Retinal pigment epithelial cell (primary cell): ENCODE measurements at places on chromosomes 5 and 9.

DNA sequence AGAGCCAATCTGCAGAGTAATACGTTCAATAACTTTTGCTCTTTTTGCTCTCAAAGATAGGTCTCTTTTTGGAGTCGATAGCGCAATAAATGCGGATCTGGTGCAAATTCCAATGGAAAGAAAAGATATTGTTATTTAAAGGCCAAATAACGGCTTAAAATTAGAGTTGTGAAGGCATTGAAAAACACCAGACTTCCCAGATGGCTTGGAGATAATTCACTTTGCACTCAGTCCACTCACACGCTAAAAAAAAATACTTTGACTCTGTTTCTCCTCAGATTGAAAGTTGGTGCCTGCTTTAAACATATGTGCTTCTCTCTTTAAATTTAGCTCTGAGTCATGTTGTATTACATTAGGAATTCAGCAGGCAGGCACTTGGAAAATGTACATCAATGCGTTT, 19.5 kb upstream of the MED27 start:
- DNase-seq = no peak

DNA sequence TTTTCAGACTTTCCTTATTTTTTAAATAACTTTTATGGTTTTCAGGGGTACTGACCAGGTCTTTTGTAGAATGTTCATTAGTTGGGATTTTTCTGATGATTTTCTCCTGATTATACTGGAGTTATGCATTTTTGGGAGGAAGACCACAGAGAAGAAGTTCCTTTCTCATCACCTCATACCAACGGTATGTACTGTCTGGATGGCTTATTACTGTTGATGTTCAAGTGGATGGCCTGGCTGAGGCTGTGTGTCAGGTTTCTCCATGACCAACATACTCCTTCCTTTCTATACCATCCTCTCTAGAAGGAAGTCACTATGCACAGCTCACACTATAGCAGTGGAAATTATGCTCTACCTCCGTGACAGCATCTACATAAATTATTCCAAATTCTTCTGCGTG, 71.1 kb upstream of the NR3C1 start:
- no peak for DNase-seq

DNA sequence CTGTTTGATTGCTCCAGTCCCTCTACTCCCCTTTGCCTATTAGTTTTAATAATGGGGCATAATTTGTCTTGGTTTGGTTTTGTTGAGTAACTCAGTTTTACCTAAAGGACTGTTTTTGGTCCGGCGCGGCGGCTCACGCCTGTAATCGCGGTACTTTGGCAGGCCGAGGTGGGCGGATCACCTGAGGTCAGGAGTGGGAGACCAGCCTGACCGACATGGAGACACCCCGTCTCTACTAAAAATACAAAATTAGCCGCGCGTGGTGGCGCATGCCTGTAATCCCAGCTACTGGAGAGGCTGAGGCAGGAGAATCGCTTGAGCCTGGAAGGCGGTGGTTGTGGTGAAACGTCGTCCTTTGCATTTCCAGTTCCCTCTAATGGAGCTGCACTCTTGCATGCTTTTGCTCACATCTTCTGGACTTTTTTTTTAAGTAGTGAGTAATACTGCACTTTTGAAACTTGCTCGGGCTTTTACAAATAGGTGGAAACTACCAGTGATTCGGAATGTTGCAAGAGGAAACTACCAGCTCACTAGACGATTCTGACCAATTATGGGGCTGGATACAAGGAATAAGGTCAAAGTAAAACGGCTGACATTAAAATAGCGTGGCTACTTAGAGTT, 721 bp upstream of the MAML1 start:
- DNase-seq = no peak

DNA sequence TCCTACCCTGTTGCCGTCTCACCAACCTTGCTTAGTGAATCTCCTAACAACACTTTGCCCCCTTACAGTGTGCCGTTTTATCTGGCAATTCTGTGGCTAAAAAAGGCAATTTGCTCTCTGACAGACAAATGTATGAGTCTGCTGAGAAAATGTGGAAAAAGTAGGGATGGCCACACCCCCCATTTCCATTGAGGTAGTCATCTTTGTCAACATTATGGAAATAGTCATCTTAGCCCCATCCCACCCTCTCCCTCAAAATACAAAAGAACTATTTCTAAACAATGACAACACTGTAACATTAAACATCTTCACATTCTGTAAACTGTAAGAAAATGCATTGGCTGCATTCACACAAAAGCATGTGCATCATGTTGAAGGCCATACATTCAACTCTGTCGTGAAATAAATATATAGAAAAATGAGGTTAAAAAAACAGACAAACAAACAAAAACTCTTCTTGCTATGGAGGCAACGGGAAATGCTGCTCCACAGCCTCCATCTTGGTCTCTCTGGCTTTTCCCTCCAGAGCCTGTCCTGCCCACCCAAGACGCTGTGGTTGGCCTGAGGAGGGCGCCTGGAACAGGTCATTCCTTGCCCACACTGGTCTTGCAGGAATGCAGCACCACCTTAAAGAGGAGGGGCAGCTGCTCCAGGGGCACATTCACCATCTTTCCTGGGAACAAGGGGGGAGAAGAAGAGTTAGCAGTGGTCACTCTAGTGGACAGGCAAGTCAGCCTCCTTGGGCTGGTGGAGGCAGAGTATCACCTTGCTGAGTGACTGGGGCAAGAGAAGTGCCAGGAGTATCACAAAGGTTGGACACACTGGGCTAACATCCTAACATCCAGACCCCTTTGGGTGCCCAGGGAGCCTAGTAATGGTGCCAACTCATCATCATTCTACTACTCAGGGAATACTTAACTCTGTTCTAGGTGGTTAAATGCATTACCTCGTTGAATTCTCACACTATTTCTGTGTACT, 15.2 kb upstream of the NR5A1 start:
- no peak for DNase-seq

- no peak for DNase-seq
Measured at GRCh38 chr5:74919487-74919886, 53.3 kb upstream of the FAM169A start.

GRCh38 chr5:172791726-172792445, 20.9 kb upstream of the DUSP1 start:
- DNase-seq = no peak

DNA sequence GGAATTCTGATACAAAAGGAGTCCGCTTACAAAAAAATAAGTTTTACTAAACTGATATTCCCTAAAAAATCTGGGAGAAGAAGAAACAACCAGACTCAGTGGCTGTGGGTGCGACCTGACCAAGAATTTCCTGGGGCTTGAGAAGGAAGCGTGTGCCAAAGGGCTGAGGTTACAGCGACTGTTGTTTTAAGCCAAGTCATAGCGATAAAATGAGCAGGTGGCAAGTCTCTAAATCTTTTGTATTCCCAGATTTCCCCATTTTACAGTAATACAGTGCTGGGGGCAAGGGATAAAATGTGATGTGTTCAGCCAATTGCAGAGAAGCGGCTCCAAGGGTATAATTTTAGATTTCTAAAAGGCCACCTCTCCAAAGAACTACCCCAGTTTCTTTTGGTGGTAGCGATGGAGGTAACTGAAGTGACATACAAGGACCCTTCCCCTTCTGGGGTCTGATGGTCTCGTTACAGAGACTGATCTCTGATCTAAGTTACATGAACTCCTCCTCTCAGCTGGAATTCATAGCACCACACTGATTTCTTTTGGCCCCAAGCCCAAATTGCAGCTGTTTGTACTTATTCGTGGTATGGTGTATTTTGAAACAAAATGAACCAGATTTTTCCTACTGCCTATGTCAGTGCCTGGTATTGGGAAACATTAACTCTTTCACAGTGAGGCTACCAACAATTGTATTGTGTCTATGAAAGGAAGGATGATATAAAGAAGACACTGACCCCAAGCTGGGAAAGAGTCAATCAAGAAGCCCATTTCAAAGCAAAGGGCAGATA, 41.6 kb downstream of the LPAR1 start:
- DNase-seq = no peak

GRCh38 chr5:133735346-133735745, 123.0 kb upstream of the FSTL4 start:
- no peak for DNase-seq

DNA sequence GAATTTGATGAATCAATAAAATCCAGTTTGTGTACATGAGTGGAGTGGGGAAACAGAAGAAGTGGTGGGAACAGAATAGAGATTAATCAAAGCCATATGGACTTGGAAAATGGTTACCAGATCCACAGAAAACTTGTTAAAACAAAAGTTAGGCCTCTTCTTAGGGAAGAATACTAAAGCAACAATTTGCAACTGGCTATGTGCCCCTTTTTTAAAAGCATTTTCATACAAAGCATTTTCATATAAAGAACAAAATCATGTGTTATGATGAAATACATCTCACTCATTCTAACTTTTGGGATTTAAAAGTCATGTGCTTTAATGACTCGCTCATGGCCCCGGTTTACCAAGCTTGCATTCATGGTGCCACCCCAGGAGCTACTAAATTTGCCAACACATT, 276.9 kb downstream of the EFNA5 start:
- DNase-seq = no peak

DNA sequence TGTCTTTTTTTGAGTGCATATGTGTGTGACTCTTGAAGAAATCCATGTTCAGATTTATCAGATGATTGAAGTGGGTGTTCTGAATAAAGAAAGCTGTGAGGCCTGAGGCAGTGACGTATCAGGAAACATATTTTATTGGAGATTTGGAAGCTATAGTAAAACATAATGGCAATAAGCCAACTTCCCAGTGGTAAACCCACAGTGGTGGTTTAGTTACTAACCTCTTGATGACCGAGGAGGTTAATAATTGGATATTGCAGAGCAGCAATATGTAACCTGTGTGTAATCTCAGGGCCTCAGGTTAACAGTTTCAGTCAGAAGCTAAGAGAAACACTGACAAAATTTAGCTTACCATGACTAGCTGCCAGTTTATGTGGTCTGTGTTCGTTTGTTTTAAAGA, 6.9 kb downstream of the RGMB start:
- no peak for DNase-seq

- DNase-seq = no peak
Measured at GRCh38 chr5:124156415-124156996, 589.9 kb downstream of the ZNF608 start.

DNA sequence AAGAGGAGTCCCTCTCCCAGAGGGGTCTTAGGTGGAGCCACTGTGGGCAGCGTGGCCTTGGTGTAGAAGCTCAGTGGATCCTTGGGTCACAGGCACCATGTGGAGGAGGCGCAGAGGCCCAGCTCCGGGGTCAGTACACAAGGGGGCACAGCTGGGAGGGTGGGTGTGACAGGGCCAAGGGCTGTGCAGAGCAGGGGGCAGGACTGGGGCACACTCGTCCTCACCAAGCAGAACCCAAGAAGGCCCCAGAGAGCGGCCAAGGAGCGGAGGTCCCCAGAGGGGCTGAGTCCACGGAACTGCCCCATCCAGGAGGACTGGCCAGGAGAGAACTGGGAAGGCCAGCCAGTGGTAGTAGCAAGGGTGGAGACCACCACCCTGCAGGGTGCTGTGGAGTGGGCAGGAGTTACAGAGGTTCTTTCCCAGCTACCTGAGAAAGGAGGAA, 2.5 kb upstream of the LPCAT1 start:
- no peak for DNase-seq

DNA sequence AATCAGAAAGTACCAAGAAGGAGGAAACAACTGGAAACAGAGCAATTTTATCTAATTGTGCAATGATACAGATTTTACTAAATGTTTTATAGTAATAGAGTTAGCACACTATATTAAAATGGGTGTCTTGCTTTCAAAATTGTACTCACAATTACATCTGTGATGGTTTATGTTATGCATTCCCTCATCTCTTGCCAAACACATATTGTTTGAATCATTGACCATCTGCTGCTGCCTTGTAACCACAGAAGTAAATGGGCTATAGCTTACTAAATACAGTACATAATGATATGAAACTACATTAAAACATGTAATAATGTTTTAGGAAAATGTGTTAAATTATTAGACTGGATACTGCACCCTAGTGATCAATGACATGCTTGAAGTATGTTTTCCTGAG, 158.1 kb downstream of the SLC25A46 start:
- DNase-seq = no peak
